ENCODE measurements at places on chromosomes 2 and 18.

DNA sequence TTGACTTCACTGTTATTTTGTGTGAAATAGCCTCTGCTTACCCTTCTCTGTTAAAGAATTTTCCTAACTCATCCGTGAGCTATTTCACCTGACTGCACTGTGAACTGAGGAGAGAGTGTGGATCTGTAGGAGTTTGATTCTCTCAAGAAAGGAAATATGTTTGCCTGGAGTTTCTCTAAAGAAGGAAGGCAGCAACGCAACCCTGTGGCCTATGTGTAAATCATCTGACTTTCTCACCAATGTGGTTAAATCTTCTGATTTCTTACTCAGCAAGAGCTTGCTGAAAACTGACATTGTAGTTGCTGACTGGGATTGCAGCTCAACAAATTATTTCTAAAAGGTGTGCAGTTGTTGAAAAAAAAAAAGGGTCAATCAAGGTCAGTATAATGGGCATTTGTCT is 153.9 kb upstream of the PELI1 start:
- no peak for DNase-seq

- no peak for DNase-seq
These were observed 9.9 kb upstream of the KLF11 start for GRCh38 chr2:10033251-10034006.

- peak; percentile 47 for DNase-seq
These were observed 255.3 kb upstream of the SIX2 start for GRCh38 chr2:45264227-45265225.

GRCh38 chr2:226435146-226435545 is 364.5 kb downstream of the IRS1 start:
- DNase-seq = no peak

- DNase-seq = peak; percentile 86
These were observed at the start of gene CSRNP3 for GRCh38 chr2:165469417-165469816. Gene CSRNP3, plus strand, starts transcription at chr2:165469698. Its CDS starts 125,368 bp downstream, at chr2:165595066.

DNA sequence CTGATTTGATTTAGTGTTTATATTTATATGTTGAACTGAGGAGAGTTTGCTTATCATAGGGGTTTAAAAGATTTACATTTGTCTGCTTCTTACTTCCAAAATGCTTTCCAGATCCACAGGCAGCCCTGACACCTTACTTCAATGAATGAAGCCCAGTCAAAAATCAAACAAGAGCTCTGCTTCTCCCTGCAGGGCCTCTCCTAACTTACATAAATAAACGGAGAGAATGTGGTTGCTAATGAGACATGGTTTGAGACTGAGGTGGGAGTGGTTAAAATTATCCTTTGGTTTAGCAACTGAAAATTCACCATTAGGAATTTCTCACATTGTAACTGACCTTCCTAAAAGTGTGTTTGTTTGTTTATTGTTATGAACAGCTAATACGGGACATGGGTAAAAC is 612.3 kb upstream of the FANCL start:
- DNase-seq = no peak

DNA sequence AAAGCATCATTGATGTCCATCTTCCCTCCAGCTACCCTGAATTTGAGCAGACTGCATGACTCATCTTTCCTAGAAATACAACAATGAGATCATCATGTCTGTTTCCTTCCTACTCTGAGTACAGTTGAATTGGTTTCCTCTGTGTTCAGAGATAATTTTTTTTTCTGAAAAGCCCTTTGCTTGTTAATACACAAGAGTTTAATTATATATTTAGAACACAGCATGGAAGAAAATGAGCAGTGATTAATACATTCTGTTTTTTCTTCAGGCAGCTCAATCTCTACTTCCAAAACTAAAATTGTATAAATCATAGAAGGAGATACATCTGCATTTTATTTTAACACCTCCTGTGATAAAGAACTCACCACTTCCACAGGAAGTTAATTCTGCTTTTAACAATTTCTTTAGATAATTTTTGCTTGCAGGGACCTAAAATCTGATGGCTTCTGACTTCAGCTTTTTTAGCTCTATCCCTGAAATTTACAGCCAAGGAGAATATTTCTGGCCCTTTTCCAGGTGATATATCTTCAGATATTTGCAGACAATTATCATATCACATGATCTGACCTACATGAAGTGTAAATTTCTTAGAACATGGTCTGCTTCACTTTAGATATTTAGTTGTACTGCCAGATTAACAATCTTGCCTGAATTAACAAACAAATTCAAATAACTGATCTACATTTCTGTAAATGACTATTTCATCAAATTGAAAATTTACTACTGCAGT is 249.0 kb downstream of the TRIB2 start:
- peak; percentile 82 for DNase-seq

DNA sequence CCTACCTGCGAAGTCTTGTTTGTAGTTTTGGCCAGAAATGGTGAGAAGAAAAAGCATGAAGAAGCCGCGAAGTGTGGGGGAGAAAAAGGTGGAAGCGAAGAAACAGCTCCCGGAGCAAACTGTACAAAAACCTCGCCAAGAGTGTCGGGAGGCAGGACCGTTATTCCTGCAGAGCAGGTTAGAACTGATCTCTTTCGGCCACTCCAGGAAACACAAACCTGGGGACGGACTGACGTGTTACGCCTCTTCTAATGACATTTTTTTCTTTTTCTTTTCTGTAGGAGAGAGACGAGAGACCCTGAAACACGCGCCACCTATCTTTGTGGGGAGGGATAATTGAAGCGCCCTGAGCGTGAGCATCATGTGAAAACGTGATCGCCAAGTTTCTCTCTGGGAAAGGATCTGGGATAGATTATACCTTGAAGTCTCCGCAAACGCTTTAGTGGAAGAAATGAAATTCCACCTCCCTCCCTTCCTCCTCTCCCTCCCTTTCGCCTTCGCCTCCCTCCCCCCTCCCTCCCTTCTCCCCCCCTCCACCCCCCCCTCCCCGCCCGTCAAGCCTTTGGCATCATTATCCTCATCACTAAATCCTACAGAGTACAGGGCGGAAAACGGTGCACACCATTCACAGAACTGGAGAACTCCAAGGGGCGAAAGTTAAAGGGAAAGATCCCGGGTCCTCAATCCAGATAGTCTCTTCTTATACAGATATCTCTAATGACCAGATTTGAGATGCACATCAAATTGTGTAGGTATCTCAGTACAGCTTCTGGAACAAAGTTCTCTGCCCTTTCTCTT is at the start of gene ZEB2:
Gene ZEB2, minus strand, starts transcription at position 186 of the 798 bp plus-strand sequence. CDS start 2,769 bp downstream, outside the sequence.
- DNase-seq = peak; percentile 70

DNA sequence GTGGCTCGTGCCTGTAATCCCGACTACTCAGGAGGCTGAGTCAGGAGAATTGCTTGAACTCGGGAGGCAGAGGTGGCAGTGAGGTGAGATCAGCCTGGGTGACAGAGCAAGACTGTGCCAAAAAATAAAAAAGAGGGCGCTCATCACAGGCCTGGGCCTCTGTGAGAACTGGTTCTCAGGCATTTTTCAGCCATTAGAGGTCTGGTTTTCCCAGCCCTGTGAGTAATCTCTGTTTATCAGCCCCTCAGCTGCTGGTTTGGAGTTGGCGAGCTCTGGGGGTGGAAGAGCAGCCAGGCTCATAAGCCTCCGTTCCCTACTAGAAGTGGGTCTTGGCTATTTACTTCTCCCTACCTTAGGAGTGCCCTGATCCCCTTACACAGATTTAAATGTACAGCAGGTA is 53.1 kb downstream of the CHRNA1 start:
- DNase-seq = peak; percentile 83

DNA sequence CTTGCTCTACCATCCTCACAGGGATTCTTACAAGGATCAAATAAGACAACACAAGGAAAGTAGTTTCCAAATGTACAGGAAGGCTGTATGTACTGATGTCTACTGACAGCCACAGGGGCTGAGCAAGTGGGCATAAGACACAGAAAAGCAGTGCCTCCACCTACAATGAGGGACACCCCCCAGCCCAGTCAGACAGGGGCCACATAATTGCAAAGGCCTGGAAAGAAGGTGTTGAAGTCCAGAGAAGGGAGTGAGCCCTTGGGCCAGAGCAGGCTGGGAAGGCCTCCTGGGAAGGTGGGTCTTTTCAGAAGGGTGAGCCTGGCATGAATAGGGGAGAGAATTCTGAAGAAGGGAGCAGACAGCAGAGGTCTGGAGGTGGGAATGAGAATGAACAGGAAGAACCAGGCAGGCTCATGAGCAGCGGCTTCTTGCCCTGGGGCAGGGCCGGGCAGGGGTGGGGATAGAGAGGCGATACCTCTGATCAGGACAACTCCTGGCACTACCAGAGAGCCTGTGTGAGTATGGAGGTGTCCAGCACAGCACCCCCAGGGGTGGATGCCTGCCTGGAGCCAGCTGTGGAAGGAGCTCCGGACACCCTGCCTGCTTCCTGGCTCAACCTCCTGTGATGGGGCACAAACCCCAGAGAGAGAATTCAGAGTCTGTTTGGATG is 30.1 kb downstream of the HS1BP3 start:
- no peak for DNase-seq

GRCh38 chr2:226873826-226874225 is 38.0 kb downstream of the RHBDD1 start:
- no peak for DNase-seq

- no peak for DNase-seq
These were observed 85.4 kb downstream of the ARHGAP28 start for GRCh38 chr18:6814882-6815425.

DNA sequence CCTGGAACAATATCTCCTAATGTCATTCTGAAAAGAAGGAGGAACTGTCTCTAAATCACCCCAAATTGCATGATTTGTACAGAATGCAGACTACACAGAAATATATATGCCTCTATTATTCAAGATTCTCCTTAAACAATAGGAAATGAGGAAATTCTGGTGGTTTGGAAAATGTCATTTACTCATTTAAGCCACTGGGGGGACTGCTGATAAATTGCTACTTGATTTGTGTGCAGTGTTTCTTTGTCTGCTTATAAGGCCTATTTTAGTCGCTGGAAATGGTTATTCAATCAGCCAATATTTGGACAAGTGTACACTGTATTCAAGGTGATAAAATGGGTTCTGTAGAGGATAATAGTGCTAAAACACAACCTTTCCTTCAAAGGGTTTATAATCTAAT is 801.9 kb upstream of the CELF4 start:
- no peak for DNase-seq

- DNase-seq = peak; percentile 10
These were observed 230.0 kb downstream of the NCKAP5 start for GRCh38 chr2:133338224-133338623.

- DNase-seq = no peak
These were observed 85.1 kb downstream of the NCOA1 start for GRCh38 chr2:24576146-24576545.

- DNase-seq = peak; percentile 32
These were observed 179.2 kb downstream of the MEMO1 start for GRCh38 chr2:31831585-31831984.

DNA sequence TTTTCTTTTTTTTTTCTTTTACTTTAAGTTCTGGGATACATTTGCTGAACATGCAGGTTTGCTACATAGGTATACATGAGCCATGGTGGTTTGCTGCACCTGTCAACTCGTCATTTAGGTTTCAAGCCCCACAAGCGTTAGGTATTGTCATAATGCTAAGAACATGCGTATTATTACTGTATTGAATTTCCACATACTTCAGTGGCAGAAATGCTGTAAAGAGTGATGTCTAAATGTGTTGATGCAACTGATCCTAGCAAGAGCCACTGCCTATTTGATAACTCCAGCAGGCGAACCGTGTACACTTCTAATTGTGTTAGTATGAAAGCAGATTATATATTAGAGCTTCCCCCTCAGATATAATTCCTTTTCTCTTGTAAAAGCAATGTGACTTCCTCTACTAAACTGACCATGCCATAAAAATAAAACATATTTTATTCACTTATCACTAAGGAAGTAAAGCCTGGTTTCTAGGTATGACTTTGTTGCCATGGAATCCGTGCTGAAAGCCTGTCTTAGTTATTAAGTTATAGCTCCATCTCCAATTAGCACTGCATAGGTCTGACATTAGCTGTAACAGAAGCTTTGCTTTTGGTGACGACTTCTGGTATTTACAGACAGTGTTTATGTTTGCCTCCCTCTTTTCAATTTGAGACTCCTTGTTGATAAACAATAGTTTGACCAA is 280.0 kb downstream of the GALR1 start:
- no peak for DNase-seq

DNA sequence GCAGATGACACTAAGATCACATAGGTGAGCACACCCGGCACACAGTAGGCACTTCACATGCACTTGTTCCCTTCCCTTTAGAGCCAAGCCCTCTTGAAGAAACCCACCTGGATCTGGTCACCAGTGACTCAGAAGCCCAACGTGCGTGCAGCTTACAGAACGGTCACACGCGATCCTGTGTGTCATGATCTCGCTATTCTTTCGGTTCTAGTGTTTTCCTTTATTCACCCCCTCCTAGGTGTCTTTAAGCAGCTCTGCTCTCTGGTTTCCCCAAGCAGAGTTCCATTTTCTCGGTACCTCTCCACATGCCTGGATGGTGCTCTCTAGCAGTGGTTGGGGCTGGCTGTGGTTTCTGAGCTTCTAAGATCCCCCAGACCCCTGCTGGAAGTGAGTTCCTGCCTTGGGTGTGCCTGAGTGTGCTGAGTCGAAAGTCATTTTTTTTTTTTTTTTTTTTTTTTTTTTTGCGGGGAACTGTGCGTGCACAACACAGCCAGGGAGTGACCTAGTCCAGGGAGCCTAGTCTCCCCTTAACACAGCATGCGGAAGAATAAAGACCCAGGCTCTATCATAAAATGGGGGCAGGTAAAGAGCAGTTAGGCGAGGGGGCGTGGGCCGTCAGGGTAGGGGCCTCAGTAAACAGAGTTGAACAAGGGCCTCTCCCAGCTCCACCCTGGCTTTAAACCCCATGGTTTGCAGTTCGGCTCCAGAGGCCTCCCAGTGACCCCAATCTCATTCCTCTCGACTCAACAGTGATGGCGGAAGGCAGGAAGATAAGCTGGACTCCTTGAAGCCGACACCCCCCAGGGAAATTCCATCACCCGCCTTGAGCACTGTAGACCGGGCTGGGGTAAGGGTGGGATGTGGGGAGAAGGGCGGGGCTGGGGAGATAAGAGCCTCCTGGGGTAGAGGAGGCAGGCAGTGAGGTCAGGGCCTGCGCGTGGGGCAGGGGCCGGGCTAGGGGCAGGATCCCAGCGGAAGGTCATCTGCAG is 29.8 kb upstream of the DNMT3A start:
- DNase-seq = no peak

DNA sequence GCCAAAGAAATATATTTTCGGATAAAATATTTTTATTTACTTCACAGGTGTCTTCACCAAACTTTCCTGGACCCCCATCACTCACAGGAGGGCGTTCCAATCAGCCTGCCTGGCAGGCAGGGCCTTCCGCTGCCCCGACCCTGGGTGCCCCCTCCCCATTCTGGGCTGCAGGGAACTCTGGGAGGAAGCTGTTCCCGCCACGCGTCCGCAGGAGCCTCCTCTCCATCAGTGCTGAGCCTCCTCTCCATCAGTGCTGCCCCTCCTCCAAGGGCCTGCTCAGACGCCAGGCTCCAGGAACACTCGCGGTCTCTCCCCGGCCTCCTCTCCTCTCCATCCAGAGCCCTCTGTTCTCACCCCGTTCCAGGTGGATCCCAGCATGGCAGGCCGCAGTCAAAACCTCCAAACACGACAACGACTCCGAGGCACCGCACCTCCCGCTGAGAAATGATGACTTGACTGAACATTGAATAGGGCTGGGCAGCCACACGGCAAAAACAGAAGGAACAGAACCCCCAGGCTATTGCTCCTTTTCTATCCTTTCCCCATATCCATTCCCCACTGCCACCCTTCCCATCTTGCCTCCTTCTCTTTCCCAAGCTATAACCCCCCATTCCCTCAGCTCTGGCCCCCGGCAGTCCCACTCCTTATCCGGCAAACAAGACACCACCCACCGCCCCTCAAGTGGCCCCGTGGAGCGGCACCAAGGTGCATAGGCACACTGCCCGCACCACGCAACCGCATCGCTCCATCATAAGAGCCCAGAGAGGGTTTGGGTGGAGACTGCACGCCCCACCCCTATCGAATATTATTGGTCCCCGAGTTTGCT is 268.6 kb upstream of the RAB6C start:
- DNase-seq = no peak

- DNase-seq = no peak
These were observed 242.4 kb upstream of the SLC39A10 start for GRCh38 chr2:195414537-195415100.

Measured in fibroblast of lung (primary cell).